ENCODE measurements at places on chromosomes 3 and 15. TPM values are rescaled to one million over a fixed set of nuclear protein-coding genes. Genes with fewer than 3 reads are reported as not detected.
A peak's percentile ranks its signal among the peaks of the same experiment; 100 is the strongest.

- no peak overlapping the region for H3K4me3 ChIP-seq
- H3K27me3 ChIP-seq, result no peaks in the 10 kb centered on the region
- H3K36me3 ChIP-seq, result no peaks in the 10 kb centered on the region
- H3K4me1 ChIP-seq, result no peaks in the 10 kb centered on the region
- DNase-seq, result no peak
- H3K27ac ChIP-seq, result no peak overlapping the region
Observed at GRCh38 chr3:68515237-68515636, 417.1 kb downstream of the TAFA4 start.

DNA sequence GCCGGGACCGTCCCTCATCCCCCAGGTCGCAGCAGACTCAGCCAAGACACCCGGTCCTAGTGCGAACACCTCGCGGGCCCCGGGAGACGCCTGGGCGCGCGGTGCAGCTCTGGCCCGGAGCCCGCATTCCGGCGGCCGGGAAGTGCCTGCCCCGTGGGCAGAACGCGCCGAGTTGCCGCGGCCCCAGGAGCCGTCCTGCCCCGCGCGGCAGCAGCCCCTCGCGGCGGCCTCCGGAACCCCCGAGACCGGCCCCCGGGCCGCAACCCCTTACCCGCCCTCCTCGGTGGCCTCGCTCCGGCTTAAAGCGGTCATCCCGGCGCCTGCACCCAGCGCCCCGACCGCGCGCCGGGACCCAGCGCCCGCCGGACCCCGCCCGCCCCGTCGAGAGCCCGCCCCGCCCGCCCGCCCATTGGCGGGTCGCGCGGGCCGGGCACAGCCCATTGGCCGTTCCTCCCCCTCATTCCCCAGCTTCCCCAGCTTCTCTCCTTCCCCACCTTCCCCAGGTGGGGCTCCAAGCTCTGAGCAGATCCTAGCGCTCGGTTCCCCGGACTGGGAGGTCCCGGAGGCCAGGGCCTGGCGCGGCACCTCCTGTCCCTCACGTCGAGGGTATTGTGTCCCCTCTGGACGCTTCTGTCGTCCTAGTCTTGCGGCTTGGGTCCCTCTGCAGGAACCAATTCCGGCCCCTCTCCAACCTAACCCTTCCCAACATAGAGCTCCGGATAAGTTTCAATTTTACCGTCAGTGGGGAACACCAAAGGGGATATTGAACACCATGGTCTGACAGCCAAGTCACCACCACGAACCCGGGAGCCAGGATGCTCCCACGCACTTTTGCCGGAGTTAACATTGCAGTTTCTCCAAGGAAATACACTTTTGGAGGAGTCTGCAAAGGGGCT is at the start of gene GRAMD2A:
Gene GRAMD2A (minus strand): TSS at position 328 of the 896 bp plus-strand sequence.
- H3K4me1 ChIP-seq, result no peaks in the 10 kb centered on the region
- peaks cover 2% of the 10 kb centered on the region for H3K27me3 ChIP-seq
- peak within 1 kb of the TSS; percentile 9 for H3K27ac ChIP-seq

- no peak for DNase-seq
- peaks cover 3% of the 10 kb centered on the region for H3K36me3 ChIP-seq
- no peak overlapping the region for H3K4me3 ChIP-seq
Observed at GRCh38 chr15:42157381-42157780, 945 bp upstream of the PLA2G4F start.

DNA sequence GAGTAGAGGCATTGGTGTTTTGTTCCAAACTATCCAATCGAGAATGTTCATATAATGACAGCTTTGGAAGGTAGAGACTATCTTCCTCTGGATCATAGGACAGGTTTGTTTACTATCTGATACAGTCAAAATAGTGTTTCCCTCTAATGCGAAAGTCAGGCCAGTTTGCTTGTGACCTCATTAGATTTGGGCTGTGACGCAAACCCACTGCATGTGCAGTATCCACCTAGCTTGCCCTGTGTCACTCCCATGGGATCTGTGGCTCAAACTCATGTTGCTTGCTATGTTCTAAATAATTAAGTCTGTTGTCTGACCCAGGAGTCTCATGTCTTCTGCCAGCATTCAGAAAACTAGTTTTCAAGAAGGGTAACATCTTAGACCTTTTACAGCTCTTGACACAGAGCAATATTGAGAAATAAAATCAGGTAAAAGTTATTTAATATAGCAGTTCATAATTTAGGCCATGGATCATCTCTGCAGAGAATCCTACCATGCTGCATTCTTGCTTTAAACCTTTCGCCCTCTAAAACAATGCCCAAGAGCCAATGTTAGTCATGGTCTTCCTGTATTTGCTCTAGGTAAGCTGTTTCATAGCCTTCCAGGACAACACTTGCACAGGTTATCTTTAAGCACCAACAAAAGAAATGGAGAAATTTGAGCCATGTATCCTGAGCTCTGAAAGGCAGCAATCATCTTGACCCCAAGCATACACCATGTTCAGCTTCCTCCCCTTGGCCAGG is 26.4 kb downstream of the NIT2 start:
- H3K36me3 ChIP-seq, result no peaks in the 10 kb centered on the region

DNA sequence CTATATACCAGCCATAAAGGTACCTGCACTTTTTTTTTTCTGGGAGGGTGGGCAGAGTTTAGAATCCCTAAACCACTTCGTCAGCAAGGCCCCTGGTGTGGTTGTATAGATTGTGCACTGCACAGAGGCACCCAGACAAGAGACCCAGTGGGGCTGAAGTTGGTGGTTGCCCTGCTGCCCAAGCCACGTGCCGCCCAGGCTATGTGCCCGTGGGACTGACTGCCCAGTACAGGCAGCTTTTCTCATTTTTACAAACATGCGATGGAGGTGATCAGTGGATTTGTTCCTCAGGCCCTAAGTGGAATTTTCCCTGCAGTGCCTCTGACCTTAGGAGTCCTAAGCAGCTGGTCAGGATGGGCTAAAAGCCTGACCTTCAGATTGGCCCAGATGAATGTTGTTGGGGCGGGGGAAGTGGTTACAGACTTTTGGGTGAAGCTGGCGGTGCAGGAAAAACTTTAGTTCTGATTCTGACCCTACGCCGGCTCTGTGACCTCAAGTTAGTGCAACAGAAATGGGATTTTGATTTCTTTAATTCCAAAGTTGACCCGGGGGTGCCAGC is 34.9 kb upstream of the LIMD1 start:
- no peaks in the 10 kb centered on the region for H3K4me1 ChIP-seq
- DNase-seq, result no peak
- no peak overlapping the region for H3K4me3 ChIP-seq
- no peaks in the 10 kb centered on the region for H3K36me3 ChIP-seq

GRCh38 chr3:38925351-38925750 is 109.3 kb upstream of the SCN10A start:
- H3K4me1 ChIP-seq, result no peaks in the 10 kb centered on the region
- no peak overlapping the region for H3K27ac ChIP-seq
- no peak for DNase-seq
- H3K27me3 ChIP-seq, result no peaks in the 10 kb centered on the region
- no peaks in the 10 kb centered on the region for H3K36me3 ChIP-seq
- no peak overlapping the region for H3K4me3 ChIP-seq

- no peak overlapping the region for H3K27ac ChIP-seq
- H3K27me3 ChIP-seq, result no peaks in the 10 kb centered on the region
- H3K36me3 ChIP-seq, result no peaks in the 10 kb centered on the region
- no peaks in the 10 kb centered on the region for H3K4me1 ChIP-seq
- H3K4me3 ChIP-seq, result no peak overlapping the region
Observed at GRCh38 chr3:25419251-25419650, 8.8 kb upstream of the RARB start.

- no peak for DNase-seq
- no peak overlapping the region for H3K27ac ChIP-seq
- no peaks in the 10 kb centered on the region for H3K4me1 ChIP-seq
- no peak overlapping the region for H3K4me3 ChIP-seq
- H3K27me3 ChIP-seq, result no peaks in the 10 kb centered on the region
Observed at GRCh38 chr3:43638594-43639447, 17.0 kb upstream of the ANO10 start.

- DNase-seq, result peak; percentile 26
- H3K4me1 ChIP-seq, result peaks cover 76% of the 10 kb centered on the region
- peak overlapping the region; percentile 97 for H3K4me3 ChIP-seq
- H3K27me3 ChIP-seq, result no peaks in the 10 kb centered on the region
- peak overlapping the region; percentile 98 for H3K27ac ChIP-seq
- no peaks in the 10 kb centered on the region for H3K36me3 ChIP-seq
Observed at GRCh38 chr3:150545419-150546225, 674 bp downstream of the SERP1 start.

DNA sequence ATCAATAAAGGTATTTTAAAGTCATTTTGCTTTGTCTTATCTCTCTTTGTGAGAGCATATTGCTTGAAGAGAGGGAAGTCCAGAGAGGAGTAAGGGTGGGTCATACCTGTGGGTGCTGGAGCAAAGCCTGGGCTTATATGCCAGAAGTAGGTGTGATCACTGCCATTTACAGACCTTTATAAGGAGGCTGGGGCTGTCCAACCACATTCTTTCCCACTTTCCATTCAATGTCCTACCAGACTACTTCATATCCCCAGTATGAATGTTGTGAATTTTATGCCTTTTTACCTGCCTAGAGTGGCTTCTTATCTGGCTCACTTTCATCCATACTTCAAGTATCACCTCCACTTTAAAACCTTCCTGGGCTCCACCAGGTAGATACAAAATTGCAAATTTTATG is 39.4 kb upstream of the ST6GAL1 start:
- no peak overlapping the region for H3K4me3 ChIP-seq
- no peaks in the 10 kb centered on the region for H3K4me1 ChIP-seq
- no peak for DNase-seq
- no peaks in the 10 kb centered on the region for H3K36me3 ChIP-seq
- H3K27me3 ChIP-seq, result no peaks in the 10 kb centered on the region
- H3K27ac ChIP-seq, result no peak overlapping the region

GRCh38 chr15:70837476-70837875 is 16.5 kb downstream of the LARP6 start:
- H3K27me3 ChIP-seq, result no peaks in the 10 kb centered on the region
- no peak overlapping the region for H3K27ac ChIP-seq
- no peak overlapping the region for H3K4me3 ChIP-seq
- H3K36me3 ChIP-seq, result no peaks in the 10 kb centered on the region
- peaks cover 3% of the 10 kb centered on the region for H3K4me1 ChIP-seq

DNA sequence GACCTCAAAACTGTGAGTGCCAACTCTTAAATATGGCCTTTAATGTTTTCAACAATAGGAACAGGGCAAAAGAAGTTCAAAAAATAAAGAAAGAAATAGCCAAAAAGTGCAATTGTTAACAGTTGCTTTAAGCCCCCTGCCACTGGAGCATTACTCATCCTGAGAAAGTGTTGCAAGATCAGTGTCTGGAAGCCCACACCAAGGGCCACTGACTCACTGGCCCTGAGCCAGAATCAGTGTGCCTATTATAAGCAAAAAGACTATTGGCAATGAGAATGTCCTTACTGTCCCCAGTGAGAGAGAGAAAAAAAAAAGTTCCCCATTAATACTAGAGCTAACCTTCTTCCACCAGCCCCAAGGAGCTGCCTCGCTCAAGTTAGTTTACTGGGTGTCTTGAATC is 480.1 kb upstream of the ZNF385D start:
- no peak overlapping the region for H3K4me3 ChIP-seq
- no peaks in the 10 kb centered on the region for H3K36me3 ChIP-seq
- no peaks in the 10 kb centered on the region for H3K4me1 ChIP-seq
- no peak overlapping the region for H3K27ac ChIP-seq

DNA sequence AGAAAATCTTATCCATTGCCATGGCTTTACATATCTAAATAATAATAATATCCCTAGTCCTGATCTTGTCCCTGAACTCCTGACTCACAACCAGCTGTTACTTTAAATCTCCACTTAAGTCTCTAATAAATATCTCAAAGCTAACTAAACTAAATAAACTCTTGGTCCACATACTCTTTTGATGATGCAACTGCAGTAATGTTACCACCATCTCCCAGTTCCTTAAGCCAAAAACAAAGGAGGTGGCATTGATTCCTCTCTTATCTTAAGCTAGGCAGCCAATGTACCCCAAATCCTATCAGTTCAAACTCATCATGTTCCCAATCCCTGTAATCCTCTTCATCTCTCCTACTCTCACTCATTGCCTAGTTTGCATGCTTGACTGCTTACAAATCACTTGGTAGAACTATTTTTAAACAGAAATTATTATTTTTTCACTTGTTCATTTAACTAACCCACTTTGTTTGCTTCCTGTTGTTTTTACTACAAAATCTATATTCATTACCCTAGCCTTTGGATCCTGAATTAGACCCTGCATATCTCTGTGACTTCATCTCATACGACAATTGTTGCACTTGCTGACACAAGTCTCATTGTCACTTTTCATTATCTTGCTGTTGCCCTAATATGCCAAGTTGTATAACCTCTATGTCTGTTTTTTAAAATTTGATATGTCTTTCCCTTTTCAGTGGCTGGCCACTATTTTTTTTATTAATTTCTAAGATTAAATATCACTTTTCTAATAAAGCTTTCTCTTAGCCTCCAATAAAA is 462.2 kb downstream of the ZPLD1 start:
- no peaks in the 10 kb centered on the region for H3K36me3 ChIP-seq
- H3K27me3 ChIP-seq, result no peaks in the 10 kb centered on the region
- H3K4me3 ChIP-seq, result no peak overlapping the region
- H3K4me1 ChIP-seq, result no peaks in the 10 kb centered on the region
- no peak for DNase-seq
- H3K27ac ChIP-seq, result no peak overlapping the region

- peaks cover 9% of the 10 kb centered on the region for H3K4me1 ChIP-seq
- no peak overlapping the region for H3K4me3 ChIP-seq
- no peaks in the 10 kb centered on the region for H3K36me3 ChIP-seq
- DNase-seq, result no peak
Observed at GRCh38 chr3:72657666-72658065, 190.6 kb downstream of the SHQ1 start.

GRCh38 chr3:188369526-188369925 is 215.6 kb downstream of the LPP start:
- H3K36me3 ChIP-seq, result no peaks in the 10 kb centered on the region
- no peak for DNase-seq
- peaks cover 32% of the 10 kb centered on the region for H3K4me1 ChIP-seq
- H3K27me3 ChIP-seq, result no peaks in the 10 kb centered on the region
- no peak overlapping the region for H3K27ac ChIP-seq

DNA sequence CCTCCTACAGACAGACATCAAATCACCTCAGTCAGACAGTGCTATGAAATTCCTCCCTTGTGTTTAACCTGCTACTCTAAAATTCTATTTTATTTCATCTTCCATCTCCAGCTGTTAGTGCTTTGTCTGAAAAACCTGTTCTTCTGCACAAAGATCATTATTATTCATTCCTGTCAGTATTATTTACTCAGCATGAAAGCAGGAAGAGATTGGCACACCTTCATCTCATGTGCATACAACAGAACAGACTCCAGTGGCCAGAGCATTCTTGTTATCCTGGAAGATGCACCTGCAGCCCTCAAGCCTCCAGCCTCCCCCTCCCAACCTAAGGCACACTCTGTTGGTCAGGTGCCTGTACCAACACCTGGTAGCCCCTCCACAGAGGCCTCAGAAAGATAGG is 1.8 kb upstream of the ROPN1B start:
- no peaks in the 10 kb centered on the region for H3K36me3 ChIP-seq
- H3K27ac ChIP-seq, result no peak overlapping the region
- H3K27me3 ChIP-seq, result peaks cover 33% of the 10 kb centered on the region
- H3K4me3 ChIP-seq, result no peak overlapping the region
- no peak for DNase-seq

GRCh38 chr3:186605561-186606545 is 7.0 kb upstream of the AHSG start:
- no peaks in the 10 kb centered on the region for H3K27me3 ChIP-seq
- H3K36me3 ChIP-seq, result no peaks in the 10 kb centered on the region
- no peaks in the 10 kb centered on the region for H3K4me1 ChIP-seq
- no peak for DNase-seq
- no peak overlapping the region for H3K27ac ChIP-seq
- H3K4me3 ChIP-seq, result no peak overlapping the region

Gene CCDC54
- not detected for total RNA-seq

Gene GNAT1
- total RNA-seq, result not detected

Gene TTLL13
- 0.60 TPM for total RNA-seq

Gene ASB14
- total RNA-seq, result not detected

Gene TMC3
- total RNA-seq, result not detected

Gene WDR93
- total RNA-seq, result 0.21 TPM
